ENCODE measurements at places on chromosomes 4 and X.

GRCh38 chr4:103403619-103404018 is 205.5 kb upstream of the CENPE start:
- no peak for DNase-seq

- no peak for DNase-seq
Measured at GRCh38 chrX:153647461-153648357, 706 bp downstream of the DUSP9 start.

- DNase-seq = no peak
Measured at GRCh38 chr4:94741304-94741703, 16.5 kb upstream of the BMPR1B start.

- DNase-seq = no peak
Measured at GRCh38 chr4:8739317-8739716, 132.3 kb downstream of the HMX1 start.

GRCh38 chrX:79165806-79166205 is 21.3 kb downstream of the GPR174 start:
- DNase-seq = no peak

GRCh38 chrX:149712831-149713230 is 971 bp downstream of the MAGEA11 start:
- DNase-seq = no peak

GRCh38 chr4:173146456-173146855 is 22.2 kb upstream of the GALNT7 start:
- no peak for DNase-seq

GRCh38 chr4:78379040-78379439 is 172.5 kb upstream of the ANXA3 start:
- DNase-seq = no peak

GRCh38 chrX:97498093-97498492 is 614.4 kb downstream of the RPA4 start:
- DNase-seq = no peak

DNA sequence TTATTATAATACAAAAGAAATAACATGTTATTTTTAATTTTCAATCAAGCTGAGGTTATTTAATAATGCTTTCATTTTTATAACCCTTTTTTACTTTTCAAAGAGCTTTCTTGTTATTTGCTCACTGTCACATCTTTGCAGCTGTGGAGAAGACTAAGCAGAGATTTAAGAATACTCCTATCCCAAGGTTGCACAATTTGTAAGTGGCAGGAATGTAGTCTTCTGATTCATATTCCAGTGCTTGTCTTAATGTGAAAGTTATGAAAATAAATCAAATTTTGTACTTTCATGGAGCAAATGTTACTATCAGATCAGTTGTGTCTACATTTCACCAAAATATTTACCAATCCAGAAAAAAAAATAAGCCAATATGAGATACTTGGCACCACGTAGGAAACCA is 86.6 kb downstream of the DDIT4L start:
- no peak for DNase-seq

DNA sequence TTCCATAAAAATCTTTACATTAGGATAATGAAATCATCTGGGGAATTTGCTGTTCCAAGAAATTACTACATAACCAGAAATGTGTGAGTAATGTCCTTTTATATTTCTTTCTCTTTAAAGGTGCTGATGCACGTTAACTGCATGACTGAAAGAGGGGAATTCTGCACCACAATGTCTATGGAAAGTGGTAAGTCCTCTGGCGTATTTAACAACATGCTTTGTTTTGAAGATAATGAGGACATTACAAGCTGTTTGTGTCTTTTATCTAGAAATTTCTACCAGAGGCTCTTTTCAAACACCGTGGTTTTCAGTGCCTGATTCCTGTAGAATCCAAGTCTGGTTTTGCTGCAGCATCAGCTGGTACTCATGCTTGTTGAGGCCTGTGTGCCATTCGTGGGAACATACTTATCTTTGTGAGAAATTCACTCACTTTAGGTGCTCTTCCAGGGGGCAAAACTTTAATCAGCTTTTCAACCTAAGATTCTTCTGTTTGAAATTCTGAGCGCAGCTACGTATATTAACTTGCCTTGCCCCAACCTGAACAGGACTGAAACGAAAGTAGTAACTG is 257.2 kb downstream of the PDHA2 start:
- no peak for DNase-seq

DNA sequence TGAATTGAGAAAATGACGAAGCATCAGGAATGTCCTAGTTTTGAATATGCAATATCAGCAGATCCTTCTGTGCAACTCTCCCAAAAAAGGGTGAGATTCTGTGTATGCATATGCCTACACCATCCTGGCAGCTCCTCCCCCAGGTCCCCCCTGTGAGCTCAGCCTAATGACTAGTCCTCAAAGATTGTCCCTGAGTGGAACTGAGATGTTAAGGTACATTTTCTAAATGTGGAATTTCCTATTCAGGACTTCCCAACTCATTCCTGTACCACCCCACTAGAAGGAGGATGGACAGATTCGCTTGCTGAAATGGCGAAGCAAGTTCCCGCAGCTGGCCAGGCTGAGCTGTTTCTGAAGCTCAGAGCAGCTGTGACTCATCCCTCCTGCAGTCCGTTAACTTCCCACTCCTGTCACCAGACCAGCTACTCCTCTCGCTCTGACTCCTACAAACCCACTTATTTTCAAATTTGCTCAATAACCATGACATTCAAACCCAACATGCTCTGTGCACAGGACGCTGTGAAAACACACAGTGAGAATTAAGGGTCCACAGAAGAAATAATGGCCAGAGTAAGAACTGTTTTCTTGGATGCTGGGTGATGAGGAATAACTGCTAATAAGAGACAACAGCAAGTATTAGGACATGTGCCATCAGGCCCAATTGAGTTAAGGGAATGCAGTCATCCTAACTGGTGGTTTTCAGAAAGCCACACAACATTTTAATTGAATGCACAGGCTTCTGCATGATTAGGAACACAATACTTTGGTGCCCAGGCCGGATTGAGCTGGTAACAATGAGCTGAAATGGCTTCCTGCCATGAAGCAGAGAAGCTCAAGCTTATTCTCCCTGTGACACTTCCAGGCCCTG is 40.0 kb upstream of the IRF2 start:
- no peak for DNase-seq

DNA sequence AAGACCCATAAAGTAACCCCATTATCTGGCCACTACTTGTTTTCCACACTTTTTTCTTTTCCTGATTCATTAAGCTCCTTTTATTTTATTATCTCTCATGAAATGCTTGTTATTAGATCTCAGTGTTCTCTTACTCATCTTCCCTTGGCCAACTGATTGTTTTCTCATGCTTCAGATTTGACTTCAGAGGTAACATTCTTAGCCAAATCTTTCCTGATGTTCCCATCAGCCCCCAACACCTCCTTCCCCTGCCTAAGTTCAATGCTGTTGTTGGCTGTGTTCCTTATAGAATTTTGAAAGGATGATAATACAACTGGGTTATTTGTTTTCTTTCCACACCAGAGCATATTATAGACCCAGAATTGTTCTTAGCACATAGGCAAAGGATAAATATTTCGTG is 75.6 kb downstream of the BMPR1B start:
- DNase-seq = no peak

GRCh38 chr4:26503844-26504243 is 13.6 kb upstream of the CCKAR start:
- no peak for DNase-seq

DNA sequence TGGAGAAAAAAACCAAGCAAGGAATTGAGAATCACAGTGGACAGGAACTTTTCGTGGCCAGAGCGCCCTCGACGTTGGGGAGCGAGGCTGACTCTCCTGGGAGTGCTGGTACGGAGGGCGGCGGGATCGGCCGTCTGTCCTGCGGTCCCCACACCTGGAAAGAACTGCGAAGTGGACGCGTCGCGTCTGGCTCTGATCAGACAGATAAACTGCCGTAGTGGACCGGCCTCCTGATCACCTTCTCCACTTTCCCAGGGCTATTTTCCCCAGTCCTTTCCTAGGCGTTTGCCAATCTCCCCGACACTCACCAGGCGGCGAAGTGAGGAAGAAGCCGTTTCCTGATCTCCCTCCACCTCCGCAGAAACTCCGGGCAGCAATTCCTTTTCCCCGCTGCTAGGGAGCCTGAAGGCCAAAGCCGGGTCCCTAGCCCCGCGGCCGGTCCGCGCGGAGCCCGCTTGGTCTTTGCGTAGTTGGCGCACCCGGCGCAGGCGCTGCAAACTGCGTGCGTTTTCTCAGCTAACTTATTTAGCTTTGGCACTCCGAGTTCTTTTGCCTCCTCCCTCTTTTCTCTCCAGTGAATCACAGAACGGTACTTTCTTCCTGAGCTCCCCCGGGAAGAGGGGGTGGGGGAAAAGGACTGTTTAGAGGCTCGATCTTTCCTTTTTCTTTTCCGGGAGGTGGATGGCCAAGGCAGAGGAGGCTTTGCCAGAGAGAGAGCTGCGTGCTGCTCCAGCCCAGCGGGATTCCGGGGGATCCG is at the start of gene ARSJ:
Gene ARSJ (minus strand): TSS at position 500 of the 757 bp plus-strand sequence. CDS start 813 bp downstream, outside the sequence.
- DNase-seq = no peak

GRCh38 chr4:8227771-8228318 is 28.8 kb downstream of the SH3TC1 start:
- no peak for DNase-seq

- DNase-seq = no peak
Measured at GRCh38 chr4:149741186-149741831, 74.3 kb downstream of the IQCM start.

- DNase-seq = no peak
Measured at GRCh38 chr4:156517956-156518355, 453.6 kb downstream of the PDGFC start.

DNA sequence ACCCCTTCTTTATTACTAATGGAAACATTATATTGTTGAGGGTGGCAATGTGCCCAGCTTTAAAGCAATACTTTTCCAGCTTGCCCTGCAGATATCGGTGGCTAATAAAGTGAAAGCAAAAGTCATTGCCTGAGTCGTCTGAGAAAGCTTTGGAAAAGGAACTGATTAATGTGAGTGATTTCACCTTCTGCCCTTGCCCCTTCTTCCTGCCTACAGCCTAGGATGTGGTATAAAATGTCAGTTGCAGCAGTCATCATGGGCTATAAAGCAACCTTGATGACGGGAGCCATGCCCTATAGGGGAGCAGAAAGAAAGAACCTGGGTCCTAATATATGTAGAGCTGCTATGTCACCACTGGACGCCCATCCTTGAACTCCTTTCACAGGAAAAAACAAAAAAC is 132.4 kb upstream of the USP9X start:
- peak; percentile 15 for DNase-seq

GRCh38 chr4:67885762-67886161 is 2.0 kb upstream of the TMPRSS11D start:
- DNase-seq = no peak

- DNase-seq = no peak
Measured at GRCh38 chr4:84378983-84379382, 120.1 kb downstream of the NKX6-1 start.

GRCh38 chr4:169033660-169034059 is 23.6 kb upstream of the CBR4 start:
- no peak for DNase-seq

- no peak for DNase-seq
Measured at GRCh38 chr4:88531549-88531948, 8.0 kb upstream of the PYURF start.

GRCh38 chr4:109276482-109277095 is 25.9 kb downstream of the COL25A1 start:
- DNase-seq = no peak

Data from natural killer cell (primary cell).